NCI-H526 treated with DMSO at 0.1 percent for 48 hours (cell line): ENCODE measurements at places on chromosomes 6 and 20.

DNA sequence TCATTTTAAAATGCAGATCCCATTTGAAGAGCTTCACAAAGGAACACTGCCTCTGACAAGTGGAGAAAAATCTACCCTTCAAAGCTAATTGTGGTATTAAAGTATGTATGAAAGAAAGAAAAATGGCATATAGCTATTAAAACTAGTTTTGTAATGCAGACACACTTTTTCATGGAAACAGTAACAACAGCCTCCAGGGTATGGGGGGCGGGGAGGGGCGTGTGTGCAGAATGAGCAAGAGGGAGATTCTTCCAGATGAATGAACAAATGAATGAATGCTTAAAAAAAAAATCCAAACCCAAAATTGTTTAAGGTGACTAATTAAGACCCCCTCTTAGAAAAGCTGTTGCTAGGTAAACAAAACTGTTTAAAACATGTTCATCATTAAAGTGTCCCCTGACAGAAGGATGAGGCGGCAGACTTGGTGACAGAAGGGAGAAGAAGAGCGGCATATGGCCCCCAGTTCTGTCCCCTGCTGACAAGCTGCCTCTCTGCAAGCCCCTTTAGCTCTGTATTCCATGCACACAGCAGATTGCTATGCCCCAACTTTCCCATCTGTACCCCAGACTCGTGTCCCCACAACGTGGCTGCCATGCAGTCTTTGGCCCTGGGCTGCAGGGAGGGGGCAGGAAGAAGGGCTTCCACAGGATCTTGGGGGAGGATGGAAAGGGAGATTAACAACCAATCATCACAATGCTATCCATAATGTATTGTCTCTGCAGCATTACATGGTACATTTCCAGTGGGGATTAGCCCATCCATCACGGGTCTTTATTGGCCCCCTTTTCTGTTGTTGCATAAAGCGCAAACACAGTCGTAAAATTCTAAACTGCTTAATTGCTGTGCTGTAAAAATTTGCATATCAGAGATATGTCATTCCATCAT is 108.4 kb upstream of the OLIG3 start:
- DNase-seq = peak; percentile 15

DNA sequence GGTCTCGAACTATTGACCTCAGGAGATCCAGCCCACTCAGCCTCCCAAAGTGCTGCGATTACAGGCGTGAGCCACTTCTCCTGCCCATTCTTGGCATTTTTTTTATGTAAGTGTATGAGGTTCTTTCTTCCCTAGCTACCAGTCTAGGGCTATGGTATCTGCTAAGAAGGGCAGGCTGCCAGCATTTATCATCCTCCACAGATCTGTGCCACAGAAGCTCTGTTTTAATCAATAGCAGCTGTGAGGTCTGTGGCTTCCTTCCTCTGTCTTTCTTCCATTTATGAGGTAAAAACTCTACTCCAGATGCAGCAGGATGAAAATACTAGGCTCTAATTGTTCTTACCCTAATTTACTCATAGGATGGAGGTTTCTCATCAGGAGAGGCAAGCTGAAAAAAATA is 1382.4 kb upstream of the ADGRB3 start:
- no peak for DNase-seq

GRCh38 chr20:11980263-11980662 is 62.6 kb downstream of the BTBD3 start:
- DNase-seq = no peak

- no peak for DNase-seq
These were observed 306.8 kb upstream of the FOXQ1 start for GRCh38 chr6:1004885-1005630.

GRCh38 chr6:104527311-104527710 is 332.4 kb downstream of the HACE1 start:
- DNase-seq = no peak

GRCh38 chr6:42402184-42402583 is 49.5 kb downstream of the TRERF1 start:
- DNase-seq = no peak

DNA sequence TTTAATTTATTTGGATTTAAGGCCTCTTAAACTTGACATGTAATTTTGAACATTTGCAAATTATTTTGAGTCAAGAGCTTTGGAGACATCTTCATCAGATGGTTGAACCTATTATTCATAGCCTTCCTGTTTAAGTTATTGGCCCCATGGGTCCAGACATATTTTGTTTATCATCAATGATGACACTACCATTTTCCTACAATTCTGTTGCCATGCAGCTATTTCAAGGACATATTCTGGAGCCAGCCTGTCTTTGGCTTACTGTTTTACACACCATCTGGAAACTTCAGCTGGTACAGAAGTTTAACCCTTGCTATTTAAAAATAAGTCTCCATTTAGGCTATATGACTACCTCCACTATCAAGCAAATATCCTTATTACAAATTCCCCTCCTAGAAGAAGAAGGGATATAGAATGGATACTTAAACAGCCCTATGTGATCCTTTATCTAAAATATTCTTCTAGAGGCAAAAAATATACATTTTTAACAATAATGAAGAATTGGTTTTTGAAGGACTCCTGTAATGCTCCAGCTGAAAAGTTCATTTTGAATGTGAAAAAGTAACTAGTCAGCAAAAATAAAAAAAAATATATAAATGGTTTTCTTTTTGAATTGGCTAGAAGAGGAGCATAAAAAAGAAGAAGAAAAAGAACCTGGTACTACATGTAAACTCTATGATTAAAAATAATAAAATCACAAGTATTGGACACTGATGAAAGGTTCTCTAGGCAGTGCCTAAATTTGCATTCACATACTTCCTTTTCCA is 544.0 kb upstream of the HS3ST5 start:
- no peak for DNase-seq

DNA sequence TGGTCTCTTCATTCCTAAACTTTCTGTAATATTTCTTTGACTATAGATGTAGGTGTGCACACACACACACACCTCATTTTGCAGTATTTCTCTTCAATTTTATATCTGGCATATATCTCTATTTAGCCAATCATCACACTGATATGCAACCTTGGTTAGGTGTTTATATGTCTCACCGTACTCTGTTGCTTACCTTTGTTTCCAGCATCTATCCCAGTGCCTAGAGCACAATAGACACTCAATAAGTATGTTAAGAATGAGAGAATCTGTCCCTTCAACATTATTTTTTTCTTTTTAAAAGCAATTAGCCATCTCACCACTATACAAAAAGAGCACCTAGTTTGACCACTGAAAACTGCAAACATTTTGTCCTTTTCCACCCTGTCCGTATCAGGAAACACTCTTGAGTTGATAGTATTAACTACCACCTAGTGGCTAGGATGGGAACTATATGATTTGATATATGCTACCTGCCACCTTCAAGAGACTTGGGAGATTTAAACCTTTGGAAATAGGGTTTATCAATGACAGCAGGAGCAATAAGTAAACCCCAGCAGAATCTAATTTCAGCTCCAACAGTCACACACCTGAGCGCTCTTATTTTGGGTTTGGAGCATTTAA is 48.7 kb upstream of the RSPO3 start:
- DNase-seq = no peak

- no peak for DNase-seq
These were observed 1.2 kb downstream of the PTPRA start for GRCh38 chr20:2874456-2874855.

GRCh38 chr6:79394690-79395089 is 142.5 kb downstream of the LCA5 start:
- DNase-seq = no peak

DNA sequence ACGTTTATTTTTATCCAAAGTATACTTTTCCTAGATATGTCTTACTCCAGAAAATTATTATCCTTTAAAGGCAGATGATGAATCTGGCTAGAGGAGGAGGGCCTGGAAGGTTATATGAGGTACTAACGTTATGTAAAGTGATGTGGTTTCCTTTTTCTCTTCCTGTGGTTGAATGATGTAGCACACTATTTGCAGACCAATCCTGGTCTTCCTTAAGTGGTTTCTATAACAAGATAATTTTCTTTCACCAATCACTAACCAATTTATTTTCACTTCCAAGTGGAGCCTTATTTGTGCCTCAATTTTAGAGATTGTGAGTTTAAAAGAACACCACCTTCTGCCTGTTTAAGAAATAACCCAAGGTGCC is 154.6 kb upstream of the SOX4 start:
- peak; percentile 9 for DNase-seq

GRCh38 chr6:22409486-22409885 is 112.7 kb upstream of the PRL start:
- no peak for DNase-seq

- DNase-seq = no peak
These were observed 162.5 kb downstream of the KHDC1L start for GRCh38 chr6:73062837-73063236.

- no peak for DNase-seq
These were observed 39.5 kb upstream of the ADGRF5 start for GRCh38 chr6:46961232-46961631.

- peak; percentile 51 for DNase-seq
These were observed 5.6 kb downstream of the SOX4 start for GRCh38 chr6:21599051-21599696.

GRCh38 chr20:35292504-35293285 is 470 bp upstream of the FAM83C start:
- DNase-seq = no peak

GRCh38 chr6:144216668-144217218 is 66.4 kb downstream of the STX11 start:
- DNase-seq = no peak

DNA sequence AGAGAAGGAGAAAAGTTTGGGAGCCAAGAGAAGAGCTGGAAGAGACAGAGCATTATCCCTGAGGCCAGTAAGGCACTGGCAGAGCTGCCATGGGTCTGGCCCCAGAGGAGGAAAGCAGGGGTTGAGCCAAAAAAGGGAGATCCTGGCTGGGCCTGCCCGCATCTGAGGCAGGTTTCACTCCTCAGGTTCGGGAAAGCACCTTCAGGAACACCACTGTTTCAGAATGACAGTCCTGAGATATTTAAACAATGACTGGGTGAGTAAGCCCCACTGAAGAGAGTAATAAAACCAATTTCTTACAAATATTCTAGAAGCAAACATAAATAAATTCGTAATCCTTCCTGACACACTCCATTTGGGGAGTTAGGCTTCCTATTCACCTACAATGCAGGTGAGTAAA is 152.2 kb downstream of the BACH2 start:
- no peak for DNase-seq

DNA sequence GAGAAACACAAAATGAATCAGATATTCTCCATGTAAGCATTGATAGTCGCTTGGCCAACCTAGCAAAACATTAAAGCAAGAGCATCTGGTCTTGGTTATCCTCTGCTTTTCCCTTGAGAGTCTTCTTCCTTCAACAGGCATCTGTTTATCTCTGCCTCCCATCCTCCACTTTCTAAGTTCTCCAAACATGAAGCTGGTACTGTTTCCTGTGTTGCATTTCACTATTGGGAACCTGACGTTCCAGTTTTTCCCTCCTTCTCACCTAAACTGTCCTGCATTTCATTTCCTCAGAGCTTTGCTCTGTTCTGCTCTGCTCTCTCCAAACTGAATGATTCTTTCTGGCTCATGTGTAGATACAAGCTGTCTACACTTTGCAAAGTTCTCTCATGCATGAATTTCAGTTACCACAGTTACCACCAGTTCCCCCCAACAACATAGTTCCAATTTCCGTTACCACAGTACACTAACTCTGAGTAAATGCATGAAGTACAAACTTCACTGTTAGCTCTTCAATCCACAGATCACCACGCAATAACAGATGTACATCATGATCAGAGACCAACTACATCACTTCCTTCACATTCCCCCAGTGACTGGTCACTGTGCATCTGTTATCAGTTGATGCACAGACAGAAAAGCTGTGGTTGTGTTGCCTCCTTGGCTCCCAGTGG is 86.7 kb upstream of the F13A1 start:
- no peak for DNase-seq

DNA sequence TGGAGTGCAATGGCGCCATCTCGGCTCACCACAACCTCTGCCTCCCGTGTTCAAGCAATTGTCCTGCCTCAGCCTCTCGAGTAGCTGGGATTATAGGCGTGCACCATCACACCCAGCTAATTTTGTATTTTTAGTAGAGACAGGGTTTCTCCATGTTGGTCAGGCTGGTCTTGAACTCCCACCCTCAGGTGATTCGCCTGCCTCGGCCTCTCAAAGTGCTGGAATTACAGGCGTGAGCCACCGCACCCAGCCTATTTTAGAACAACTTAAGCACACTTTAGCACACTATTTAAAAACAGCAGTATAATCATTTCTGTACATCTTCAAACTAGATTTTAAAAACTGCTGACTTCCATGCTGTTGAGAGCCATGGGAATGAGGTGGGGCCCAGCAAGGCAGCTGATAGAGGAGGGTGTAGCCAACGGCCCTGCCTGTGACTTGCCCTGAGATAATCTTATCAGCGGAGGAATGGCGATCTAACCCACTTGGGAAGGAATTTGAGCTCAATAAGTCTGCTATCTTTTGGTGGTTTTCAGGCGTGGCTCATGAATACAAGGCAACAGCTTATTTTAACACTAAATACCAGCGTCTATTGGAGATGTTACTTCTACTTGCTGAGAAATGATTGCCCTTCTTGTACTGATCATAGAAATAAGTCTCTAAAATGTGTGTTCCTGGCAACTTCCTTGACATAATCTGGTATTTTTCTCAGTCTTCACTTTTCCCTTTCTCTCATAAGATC is 12.1 kb downstream of the ZDHHC14 start:
- DNase-seq = no peak

GRCh38 chr6:33781131-33781975 is 7.6 kb downstream of the LEMD2 start:
- DNase-seq = no peak

DNA sequence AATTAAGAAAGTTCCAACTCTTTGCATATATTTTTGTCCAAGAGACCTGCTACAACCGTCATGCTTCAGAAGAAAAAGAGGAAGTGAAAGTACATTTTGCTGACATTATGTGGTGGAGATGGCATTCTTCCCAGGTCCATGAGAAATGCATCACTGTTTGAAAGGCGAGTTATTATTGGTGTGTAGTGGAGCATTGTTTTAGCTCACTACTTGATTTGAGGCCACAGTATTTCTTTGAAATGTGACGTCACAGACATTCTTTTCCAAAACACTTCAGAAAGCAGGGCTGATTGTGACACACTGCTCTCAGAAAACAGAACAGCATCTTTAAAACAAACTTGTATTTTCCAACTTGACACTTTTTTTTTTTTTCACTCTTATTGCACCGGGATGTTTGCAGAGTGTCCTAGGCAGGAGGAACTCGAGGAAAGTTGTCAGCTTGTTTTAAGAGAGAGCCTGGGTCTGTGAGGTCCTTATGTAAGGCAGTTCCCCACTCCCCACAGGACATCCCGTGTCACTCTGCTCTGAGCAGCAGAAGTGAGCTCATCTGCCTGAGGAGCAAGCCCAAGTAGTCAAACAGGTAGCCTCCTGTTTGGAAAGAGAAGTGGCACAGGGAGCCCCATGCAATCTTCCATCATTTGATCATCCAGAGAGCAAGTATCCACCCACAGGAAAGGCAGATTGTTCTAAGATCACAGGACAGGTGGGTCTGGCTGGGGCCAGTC is 1.1 kb downstream of the SPTLC3 start:
- no peak for DNase-seq
